Activated CD4-positive, alpha-beta memory T cell treated with anti-CD3 and anti-CD28 coated beads for 36 hours (primary cell): ENCODE measurements at places on chromosomes 6 and 20. TPM values are rescaled to one million over a fixed set of nuclear protein-coding genes. Genes with fewer than 3 reads are reported as not detected.

RRAGD gene
- 16.4 TPM for total RNA-seq

HEBP2 gene
- 49.5 TPM for total RNA-seq

TFAP2B gene
- total RNA-seq = not detected

TLDC2 gene
- not detected for total RNA-seq

KIF25 gene
- total RNA-seq = not detected

DEFB124 gene
- not detected for total RNA-seq

ATG5 gene
- total RNA-seq = 29.2 TPM

GRCh38 chr6:91654357-91654756 lies 1067.5 kb upstream of the MAP3K7 start:
- no peak for DNase-seq

- peak; percentile 71 for DNase-seq
Observed at GRCh38 chr6:109458774-109459531, 3.4 kb upstream of the MICAL1 start.

DNA sequence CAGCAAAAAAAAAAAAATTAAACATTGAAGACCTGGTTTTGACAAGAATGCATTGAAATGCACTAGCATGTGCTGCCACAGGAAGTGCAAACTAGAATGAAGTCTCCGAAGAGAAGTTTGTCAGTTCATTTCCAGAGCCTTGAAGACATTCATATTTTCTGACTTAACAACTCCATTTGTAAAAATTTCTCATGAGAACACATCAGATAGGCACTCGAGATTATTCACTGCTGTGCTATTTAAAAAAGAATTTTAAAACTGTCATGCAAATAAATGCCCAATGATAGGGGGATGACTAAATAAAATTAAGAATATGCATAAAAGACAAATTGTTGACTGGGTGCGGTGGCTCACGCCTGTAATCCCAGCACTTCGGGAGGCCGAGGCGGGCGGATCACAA lies 394.6 kb upstream of the JARID2 start:
- no peak for DNase-seq

GRCh38 chr6:86456821-86457220 lies 480.5 kb upstream of the HTR1E start:
- DNase-seq = no peak

- DNase-seq = no peak
Observed at GRCh38 chr6:5730585-5731263, 276.0 kb downstream of the NRN1 start.

DNA sequence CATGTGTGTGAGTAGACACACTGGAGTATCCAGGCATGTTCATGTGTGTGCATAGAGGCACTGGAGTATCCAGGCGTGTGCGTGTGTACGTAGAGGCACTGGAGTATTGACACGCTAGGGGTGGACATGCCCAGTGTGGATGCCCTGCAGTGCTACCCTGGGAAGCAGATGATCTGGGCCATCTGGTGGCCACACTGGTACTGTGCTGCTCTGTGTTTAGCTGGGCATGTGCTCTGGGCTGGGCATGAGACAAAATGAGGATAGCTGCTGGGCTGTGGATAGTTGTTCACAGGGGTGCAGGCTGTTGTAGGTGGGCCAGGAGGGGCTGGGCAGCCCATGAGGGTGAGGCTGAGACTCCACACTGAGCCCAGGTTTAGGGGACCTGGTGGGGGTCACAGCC lies 24.0 kb upstream of the NPBWR2 start:
- DNase-seq = no peak

GRCh38 chr20:4729265-4729664 lies 7.6 kb downstream of the PRND start:
- peak; percentile 51 for DNase-seq

- DNase-seq = peak; percentile 88
Observed at GRCh38 chr6:158817728-158818580, 1.2 kb downstream of the EZR start.

DNA sequence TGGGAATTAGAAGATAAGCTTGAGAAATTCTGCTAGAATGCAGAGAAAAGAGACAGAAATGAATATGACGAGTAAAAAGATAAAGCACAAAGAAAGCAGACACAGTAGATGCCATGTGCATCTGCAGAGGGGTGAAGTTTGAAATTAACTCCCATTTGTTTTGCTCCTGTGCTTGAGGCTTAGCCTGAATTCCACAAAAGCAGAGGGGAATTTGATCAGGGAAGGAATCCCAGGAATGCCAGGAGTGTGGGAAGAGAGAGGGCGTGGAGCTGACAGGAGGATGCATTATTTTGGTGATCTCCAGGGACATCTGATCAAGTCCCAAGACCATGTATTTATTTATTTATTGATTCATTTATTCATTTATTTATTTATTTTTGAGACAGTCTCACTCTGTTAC lies 55.6 kb downstream of the SLC22A1 start:
- no peak for DNase-seq

DNA sequence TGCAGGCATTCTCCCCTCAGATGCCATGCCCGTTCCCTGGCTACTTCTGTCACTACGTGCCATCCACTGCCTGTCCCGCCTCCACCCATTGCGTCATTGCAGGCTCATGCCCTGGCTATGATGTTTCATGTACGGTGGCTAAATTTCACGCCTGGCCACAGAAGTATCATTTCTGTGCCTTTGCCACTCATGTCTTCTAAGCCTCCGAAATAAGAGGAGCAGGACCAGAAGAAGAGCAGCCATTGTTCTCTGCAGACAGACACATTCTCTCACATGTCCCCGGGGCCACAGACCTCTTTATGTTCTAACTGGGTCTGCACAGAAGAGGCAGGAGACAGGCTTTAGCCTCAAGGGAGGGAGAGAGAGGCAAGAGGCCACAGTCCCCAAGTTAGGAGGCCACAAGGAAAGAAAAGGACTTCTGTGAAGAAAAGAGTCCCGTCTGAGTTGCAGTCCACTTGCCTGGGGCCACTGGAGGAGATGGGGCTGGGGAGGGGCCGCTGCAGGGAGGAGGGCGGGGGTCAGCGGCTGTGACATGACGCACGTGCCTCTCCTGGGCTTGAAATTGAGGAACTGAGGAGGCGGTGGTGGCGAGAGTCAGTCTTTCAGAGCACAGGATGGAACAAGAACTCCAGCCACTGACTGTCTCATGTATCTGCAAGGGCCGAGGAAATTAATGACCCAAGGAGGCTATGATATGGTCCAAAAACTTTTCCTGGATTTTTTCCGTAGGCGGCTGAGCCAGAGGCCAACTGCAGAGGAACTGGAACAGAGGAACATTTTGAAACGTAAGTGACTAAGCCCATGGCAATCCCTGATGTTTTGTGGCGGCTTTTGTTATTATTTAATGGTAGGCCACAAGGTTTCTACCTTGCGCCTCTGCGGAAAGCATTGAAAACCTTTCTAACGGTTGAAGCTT lies 55.9 kb downstream of the TBC1D7 start:
- DNase-seq = no peak
